ENCODE measurements at places on chromosomes 2 and 18. TPM values are rescaled to one million over a fixed set of nuclear protein-coding genes. Genes with fewer than 3 reads are reported as not detected.

TM4SF20 gene
- not detected for total RNA-seq

COBLL1 gene
- total RNA-seq: 0.89 TPM

MAPK4 gene
- not detected for total RNA-seq

RIT2 gene
- total RNA-seq: not detected

SLC9A2 gene
- not detected for total RNA-seq

All from MG63 (cell line).